ENCODE measurements at places on chromosomes 13 and 19.

DNA sequence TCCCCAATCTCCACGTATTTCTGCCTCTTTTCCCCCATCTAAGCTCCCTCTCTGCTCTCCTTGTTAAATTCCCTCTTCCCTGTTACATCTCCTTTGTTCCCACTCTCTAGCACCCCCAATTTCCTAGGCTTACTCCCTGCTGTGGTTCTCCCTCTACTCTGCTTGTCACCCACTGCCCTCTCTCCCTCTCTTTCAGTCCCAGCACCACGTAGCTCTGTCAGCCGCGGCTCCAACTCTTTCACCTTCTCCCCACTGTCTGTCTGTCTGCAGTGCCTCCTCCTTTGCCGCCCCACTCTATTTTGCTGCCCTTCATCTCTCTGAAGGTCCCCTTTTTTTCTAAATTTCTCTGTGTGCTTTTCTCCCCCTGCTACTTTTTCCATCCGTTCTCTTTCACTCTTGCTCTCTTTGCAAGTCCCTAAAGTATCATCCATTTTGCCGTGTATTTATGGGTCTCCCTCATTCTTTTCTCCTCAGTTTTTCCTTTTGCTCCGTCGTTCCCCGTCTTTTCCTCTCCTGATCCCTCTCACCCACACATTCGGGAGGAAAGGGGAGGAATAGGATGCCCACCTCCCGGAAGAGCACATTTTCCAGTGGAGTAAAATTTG is 937 bp downstream of the ZNF841 start:
- no peak for DNase-seq

DNA sequence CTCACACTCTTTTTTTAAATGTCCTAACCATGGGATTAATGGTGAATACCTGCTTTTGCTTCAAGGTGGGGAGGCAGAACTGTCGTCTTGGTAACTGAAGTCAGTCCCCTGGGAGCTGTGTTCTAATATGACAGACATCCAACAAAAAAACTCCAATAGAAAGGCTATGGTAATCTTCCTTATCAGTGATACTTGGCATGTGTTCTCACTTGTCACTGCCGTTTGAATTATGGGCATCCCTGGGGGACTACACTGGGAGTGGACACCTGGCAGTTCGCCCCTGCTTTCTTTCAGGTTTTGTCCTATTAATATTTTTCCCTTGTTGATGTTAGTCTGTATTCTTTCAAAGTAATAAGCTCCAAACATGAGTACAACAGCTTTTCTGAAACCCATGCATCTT is 252.6 kb downstream of the SLITRK5 start:
- no peak for DNase-seq

DNA sequence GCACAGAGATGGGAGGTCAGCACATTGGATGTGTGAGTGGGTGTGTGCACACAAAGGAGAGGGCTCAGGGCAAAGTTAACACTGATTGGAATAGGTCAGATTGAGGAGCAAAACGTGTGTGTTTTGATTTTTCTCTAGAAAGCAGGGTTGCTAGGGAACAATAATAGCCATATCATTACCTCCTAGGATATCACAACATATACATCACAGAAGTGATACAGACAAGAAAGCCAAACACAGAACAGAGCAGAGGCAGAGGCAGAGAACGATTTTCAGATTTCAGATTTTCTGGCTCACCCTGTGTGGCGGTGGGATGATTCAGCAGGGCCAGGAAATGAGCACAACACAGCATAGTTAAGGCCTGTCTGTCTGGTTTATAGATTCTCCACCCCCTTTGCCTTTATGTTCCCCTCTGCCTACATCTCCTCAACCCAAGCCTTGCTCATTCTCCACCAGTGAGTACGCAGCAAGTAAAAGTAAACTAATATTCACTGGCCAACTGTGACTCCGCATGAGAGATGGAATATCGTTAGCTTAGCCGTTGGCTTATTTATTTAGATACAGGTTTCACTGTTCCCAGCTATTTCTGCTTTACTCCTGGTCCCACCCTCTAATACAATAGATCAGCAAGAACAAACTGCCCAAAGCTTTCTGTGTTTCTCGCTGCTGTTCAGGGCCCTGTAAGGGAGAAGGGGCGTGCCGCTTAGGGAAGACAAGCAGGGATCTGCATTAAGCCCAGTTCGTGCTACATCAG is 182.7 kb upstream of the TSC22D1 start:
- no peak for DNase-seq

GRCh38 chr13:106503730-106504453 is 31.6 kb downstream of the EFNB2 start:
- DNase-seq: no peak

DNA sequence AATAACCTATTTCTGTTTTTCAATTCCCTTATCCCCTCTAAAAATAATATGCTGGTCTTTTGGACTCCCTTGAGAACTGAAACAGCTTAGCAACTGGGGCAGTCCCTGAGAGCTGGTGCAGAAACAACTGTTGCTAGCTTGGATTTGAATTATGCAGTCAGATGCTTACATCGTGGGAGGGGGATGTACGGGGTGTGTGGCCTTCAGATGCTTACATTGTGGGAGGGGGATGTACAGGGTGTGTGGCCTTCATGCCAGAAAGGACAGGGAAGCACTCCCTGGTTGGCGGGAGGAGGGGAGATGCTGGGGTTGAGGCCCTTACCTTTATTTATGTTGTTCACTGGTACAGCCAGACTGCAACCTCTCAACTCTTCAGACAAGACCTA is 25.6 kb downstream of the LRCH1 start:
- no peak for DNase-seq

DNA sequence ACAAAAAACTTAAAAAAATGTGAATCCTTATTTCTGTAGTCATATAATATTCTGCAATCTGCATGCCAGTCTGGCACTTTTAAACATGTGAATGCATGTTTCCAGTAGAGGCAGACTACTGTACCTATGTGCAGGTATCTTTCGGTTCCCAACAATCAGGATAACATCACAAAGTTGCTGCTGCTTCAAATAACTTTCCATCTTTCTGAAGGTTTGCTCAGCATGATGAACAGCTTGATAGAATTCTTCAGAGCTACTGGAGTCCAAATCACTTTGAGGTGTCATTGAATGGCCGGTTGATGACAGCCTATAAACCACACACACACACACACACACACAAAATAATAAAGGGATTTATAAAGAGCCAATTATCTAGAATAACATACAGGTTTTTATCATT is 132.1 kb upstream of the ATXN8OS start:
- no peak for DNase-seq

DNA sequence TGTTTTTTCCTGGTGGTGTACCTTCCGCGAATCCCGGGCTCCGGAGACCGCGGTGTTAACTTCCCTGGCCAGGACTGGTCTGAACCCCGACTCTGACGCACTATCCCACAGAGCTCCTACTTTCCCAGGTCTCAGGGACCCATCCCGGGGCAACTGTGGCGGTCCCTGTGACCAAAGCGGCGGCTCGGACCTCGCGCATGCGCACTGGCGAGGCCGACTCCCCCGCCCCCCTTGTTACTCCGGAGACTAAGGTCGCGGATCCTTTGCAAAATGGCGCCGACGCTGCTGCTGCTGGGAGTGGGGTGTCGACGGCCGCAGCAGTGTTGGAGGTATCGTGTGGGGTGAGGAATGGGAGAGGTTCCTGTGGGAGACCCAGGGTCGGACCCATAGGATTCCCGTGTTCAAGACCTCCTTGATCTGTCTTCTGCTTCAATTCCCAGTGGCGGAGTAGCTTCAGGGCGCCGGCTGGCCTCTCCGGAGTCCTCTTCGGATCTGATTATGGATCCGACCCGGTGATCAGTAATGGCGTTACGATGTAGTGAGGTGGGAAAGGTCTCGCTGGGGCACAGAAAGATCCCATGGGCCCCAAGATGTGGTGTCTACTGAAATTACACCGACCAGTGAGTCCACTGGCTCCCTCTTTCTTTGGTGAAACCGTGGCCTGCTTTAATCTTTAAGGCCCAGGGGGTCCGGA is 66.6 kb upstream of the ZNF527 start:
- DNase-seq: no peak

GRCh38 chr19:48401287-48401686 is 7.8 kb downstream of the GRIN2D start:
- no peak for DNase-seq

- no peak for DNase-seq
These were observed 76.2 kb upstream of the IRS2 start for GRCh38 chr13:109862627-109863026.

GRCh38 chr13:74575729-74576125 is 441.5 kb upstream of the KLF12 start:
- no peak for DNase-seq

DNA sequence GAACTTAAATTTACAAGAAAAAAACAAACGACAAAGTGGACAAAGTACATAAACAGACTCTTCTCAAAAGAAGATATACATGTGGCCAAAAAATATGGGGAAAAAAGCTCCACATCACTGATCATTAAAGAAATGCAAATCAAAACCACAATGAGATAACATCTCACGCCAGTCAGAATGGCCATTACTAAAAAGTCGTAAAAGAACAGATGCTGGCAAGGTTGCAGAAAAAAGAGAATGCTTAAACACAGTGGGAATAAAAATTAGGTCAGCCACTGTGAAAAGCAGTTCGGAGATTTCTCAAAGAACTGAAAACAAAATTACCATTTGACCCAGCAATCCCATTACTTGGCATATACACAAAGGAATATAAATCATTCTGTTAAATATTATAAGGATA is 132.7 kb downstream of the UGGT2 start:
- DNase-seq: no peak

- no peak for DNase-seq
These were observed 371.2 kb upstream of the NBEA start for GRCh38 chr13:34570698-34571353.

- DNase-seq: no peak
These were observed 198.4 kb downstream of the DLEU7 start for GRCh38 chr13:50645092-50645491.

- DNase-seq: no peak
These were observed 26.2 kb downstream of the FOXO1 start for GRCh38 chr13:40640202-40640601.

DNA sequence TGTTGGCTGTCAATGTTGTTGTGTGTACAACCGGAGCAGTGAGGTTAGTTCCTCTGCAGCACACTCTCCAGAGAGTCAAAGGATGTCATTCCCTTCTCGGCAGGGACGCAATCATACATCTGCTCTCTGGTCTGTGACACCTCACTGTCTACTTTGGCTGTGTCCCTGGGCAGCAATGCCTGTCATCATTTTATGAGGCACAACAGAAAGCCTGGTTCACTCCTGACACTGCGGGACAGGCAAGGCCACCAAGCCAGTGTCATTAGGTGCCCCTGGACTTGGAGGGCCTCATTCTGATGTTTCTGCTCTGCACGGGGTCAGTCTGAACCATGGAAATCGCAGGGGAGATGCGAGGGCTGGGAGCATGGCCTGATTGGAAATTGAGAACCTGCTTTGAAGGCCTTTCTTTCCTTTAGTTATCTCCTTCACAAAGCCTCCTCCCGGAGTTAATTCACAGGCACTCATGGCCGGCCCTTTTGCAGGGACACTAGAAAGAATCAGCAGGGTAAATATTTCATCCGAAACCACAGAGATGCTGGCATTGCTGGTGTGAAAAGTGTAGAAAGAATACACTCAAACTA is 284.4 kb downstream of the ZNF536 start:
- no peak for DNase-seq

- peak; percentile 40 for DNase-seq
These were observed 19.8 kb upstream of the ATP11A start for GRCh38 chr13:112669881-112670499.

GRCh38 chr13:104256701-104257100 is 1190.5 kb upstream of the SLC10A2 start:
- no peak for DNase-seq

- no peak for DNase-seq
These were observed 472.1 kb downstream of the FOXO1 start for GRCh38 chr13:40194224-40194806.

GRCh38 chr13:76163761-76164160 is 527.6 kb downstream of the LMO7 start:
- no peak for DNase-seq

- no peak for DNase-seq
These were observed 24.1 kb upstream of the CASP14 start for GRCh38 chr19:15025217-15025616.

DNA sequence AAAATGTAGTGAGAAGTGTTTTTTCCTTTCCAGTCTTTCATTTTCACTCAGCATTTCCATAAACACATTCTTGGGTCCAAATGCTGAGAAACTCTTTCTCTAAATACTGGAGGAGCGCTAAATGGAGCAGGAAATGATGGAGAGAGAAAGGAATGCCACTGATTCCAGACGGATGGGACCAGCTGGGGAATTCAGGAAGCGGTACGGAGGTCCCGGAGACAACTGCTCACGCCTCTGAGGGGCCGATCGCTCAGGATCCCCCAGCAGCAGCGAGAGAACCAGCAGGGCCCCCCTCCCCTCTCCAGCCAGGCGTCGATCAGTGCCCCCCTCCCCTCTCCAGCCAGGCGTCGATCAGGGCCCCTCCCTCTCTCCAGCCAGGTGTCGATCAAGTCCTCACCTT is 13.2 kb downstream of the RASA3 start:
- no peak for DNase-seq

DNA sequence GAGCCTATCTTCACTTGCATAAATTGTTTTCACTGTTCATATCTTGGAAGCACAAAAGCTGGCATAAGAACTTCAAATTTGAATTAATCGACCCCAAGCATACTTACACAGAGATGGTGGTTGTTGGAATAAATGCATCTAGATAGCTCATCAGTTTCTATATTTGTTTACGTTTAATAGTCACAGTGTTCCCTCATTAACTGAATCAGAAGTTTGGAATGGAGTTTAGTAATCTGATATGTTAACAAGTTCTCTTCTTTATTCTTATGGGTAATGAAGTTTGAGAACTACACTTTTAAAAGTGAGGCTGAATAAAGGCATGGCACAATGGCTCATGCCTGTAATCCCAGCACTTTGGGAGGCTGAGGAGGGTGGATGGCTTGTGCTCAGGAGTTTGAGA is 886.7 kb upstream of the PCDH20 start:
- no peak for DNase-seq

- DNase-seq: no peak
These were observed 186.8 kb upstream of the TSC22D1 start for GRCh38 chr13:44762911-44763310.

GRCh38 chr13:26048741-26049140 is 3.1 kb downstream of the SHISA2 start:
- DNase-seq: no peak

DNA sequence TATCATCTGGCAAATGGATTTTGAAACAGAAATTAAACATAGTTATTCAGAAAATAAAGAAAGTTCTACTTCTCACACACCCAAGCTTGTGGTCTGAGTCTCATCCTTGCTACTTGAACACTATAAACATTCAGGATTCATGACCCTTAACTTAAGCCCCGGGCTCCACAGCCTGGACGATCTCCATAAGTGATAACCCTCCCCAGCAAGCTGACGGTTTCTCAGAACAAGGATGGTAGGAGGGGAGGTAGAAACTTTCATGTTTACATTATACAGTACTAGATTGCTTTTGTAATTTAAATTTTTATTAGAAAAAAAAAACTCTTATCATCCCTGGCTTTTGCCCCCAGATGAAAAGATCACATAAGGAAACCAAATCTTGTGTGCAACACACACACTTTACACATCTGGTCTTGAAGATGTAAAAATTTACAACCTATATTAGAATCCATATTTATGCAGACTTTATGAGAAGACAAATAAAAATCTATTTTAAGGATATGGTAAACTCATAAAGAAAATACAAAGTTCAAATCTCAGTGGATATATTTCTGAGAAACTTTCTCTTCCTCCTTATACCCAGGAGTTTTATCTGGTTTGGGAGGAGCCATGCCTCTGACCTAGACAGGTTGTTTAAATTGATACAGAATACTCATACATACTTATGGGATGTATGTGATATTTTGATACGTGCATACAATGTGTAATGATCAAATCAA is 20.0 kb upstream of the ATP12A start:
- no peak for DNase-seq

Measured in NCI-H524 treated with DMSO at 0.1 percent for 48 hours (cell line).